ENCODE measurements at places on chromosomes 4 and X. TPM values are rescaled to one million over a fixed set of nuclear protein-coding genes. Genes with fewer than 3 reads are reported as not detected.

ERAS gene
- not detected for total RNA-seq

HSFX1 gene
- total RNA-seq = 0.90 TPM

ITIH6 gene
- total RNA-seq = not detected

RAB9B gene
- 0.29 TPM for total RNA-seq

CTAG2 gene
- not detected for total RNA-seq

ASB9 gene
- 0.18 TPM for total RNA-seq

FAM241A gene
- 1.2 TPM for total RNA-seq

AFF2 gene
- total RNA-seq = 0.40 TPM

TCEANC gene
- 3.8 TPM for total RNA-seq

NEUROG2 gene
- not detected for total RNA-seq

AVPR2 gene
- not detected for total RNA-seq

TRPC5OS gene
- total RNA-seq = not detected

UTP3 gene
- total RNA-seq = 38.7 TPM

DNA sequence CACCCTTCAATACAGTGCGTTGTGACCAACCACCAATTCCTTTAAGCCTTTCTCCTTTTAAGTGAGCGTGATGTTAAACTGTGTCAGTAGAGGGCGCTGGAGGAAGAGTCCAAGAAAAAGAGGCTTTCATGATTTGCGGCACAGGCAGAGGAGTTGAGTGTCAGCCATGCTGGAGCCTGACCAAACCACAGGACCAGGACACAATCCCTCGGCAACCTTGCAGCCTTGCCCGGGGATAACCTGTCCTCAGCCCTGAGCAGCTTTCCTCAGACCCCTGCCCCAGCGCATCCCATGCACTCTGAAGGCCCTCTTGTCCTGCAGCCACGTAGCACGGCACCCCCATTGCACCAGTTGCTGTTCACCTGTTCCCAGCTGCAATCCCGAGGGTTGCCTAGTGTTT, 53.5 kb upstream of the SMIM31 start:
- peaks cover 3% of the 10 kb centered on the region for H3K4me1 ChIP-seq
- H3K36me3 ChIP-seq = no peaks in the 10 kb centered on the region

DNA sequence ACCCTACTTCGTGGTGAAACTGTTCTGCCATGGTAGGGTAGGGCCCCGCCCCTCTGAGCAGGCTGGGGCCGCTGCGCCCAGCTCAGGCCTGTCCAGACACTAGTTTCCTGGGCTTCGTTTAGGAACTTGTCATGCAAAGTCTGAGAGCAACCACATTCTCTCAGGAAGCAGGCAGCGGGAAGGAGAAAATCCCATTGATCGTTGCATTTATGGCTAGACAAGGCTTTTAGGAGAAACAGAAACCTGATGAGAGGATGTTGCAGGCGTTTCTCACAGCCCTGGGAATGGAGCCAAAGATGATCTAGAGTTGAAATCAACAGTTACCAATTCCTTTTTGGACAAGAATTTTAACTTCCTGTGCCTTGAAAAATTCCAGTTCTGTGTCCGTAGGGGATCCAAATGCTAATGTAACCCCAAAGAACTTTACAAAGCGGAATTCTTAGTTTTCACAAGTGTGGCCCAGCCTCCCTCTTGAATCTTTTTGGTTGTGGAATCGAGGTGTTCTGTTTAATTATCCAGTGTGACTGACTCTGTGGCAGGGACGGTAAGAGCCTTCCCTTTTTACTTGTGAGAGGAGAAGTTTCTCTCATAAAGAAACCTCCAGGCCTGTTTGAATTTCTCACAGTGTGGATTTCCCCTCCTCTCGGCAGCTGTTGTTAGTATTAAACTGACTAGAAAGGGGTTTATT, 4.5 kb upstream of the CXCL9 start:
- peaks cover 9% of the 10 kb centered on the region for H3K4me1 ChIP-seq
- DNase-seq = no peak
- H3K4me3 ChIP-seq = no peak overlapping the region
- no peak overlapping the region for H3K27ac ChIP-seq
- H3K36me3 ChIP-seq = no peaks in the 10 kb centered on the region

DNA sequence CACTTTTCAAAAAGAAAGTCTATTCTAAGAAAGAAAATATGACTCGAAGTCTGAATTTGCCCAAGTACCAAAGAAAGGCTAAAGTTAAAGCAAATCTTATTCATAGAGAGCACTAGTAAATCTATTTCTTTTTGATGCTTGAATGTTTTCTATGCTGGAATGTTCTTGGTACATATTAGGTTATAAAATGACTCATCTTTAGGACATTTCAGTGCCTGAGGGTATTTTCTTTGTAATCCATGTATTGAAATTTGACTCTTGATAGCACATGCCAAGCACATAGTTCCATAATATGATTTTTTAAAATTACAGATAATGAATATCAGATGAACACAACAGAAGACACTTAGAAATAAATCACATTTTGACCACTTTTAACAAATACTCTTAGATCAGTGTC, 232.8 kb downstream of the TRIML1 start:
- H3K4me3 ChIP-seq = no peak overlapping the region
- no peak for DNase-seq
- no peak overlapping the region for H3K27ac ChIP-seq

GRCh38 chr4:131613086-131613823, 1535.8 kb upstream of the PCDH10 start:
- H3K27me3 ChIP-seq = no peaks in the 10 kb centered on the region
- H3K36me3 ChIP-seq = no peaks in the 10 kb centered on the region
- no peaks in the 10 kb centered on the region for H3K4me1 ChIP-seq
- DNase-seq = no peak
- no peak overlapping the region for H3K4me3 ChIP-seq
- H3K27ac ChIP-seq = no peak overlapping the region

DNA sequence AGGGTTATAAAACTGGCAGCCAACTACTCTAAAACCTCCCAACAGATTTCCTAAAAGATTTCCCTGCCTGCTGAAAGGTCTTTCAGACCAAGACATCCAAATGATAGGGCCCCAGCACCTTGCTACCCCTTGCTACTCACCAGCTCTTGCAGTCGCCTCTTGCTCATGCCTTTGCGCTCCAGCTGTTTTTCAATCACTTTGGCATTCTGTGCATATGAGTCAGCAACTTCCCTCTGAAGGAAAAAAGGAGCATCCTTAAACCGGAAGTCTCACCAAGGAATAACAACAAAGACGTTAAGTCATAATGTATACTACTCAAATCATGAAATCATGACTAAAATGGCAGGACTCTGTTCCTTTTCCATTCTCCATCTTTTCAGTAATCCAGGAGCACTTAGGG, 24.0 kb downstream of the STEEP1 start:
- no peaks in the 10 kb centered on the region for H3K27me3 ChIP-seq
- no peak for DNase-seq
- peaks cover 6% of the 10 kb centered on the region for H3K36me3 ChIP-seq
- no peak overlapping the region for H3K4me3 ChIP-seq
- peaks cover 7% of the 10 kb centered on the region for H3K4me1 ChIP-seq

GRCh38 chr4:25575611-25576010, 80.0 kb upstream of the SLC34A2 start:
- no peaks in the 10 kb centered on the region for H3K27me3 ChIP-seq
- no peaks in the 10 kb centered on the region for H3K36me3 ChIP-seq
- H3K27ac ChIP-seq = no peak overlapping the region

DNA sequence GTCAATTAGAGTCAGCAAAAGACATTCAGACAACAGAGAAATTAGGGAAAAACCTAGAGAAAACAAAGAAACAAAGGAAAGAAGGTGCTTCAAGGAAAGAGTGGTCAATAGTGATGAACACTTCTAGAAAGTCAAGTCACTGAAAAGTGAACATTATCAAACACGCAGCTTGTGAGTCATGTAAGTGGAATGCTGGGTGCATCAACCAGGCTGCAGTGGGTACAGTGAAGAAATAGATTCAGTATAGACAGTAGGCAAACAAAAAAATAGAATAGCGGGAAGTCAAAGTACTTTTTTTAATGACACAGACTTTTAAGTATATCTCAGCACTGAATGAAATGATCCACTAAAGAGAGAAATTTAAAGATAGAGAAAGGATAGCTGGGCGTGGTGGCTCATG, 245.8 kb downstream of the ARHGAP24 start:
- no peaks in the 10 kb centered on the region for H3K4me1 ChIP-seq
- no peak overlapping the region for H3K4me3 ChIP-seq
- H3K36me3 ChIP-seq = no peaks in the 10 kb centered on the region
- no peaks in the 10 kb centered on the region for H3K27me3 ChIP-seq
- H3K27ac ChIP-seq = no peak overlapping the region

- DNase-seq = no peak
- H3K4me3 ChIP-seq = peak overlapping the region; percentile 45
- H3K27ac ChIP-seq = peak overlapping the region; percentile 60
- H3K36me3 ChIP-seq = peaks cover 6% of the 10 kb centered on the region
These were observed 1.9 kb downstream of the GK start for GRCh38 chrX:30654989-30655607.

DNA sequence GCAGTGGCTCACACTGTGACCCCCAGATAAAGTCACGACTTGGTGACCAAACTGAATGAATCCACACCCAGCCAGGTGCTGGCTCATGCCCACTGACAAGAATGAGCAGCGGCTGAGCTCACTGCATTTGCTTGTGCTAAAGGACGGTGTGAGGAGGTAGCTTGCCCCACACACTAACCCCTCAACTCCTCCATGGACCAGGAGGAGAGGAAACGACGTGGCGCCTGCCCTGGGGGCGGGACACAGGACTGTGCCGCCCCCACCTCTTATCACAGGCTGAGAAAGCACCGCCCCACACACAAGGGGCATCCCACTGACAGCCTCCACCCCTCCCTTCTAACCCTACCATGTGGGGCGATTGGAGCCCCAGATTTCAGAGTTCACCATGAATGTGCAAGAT, 43.0 kb downstream of the ZFYVE28 start:
- no peaks in the 10 kb centered on the region for H3K4me1 ChIP-seq
- H3K27me3 ChIP-seq = peaks cover 3% of the 10 kb centered on the region
- DNase-seq = no peak
- H3K36me3 ChIP-seq = no peaks in the 10 kb centered on the region

GRCh38 chr4:173185847-173186510, 17.4 kb downstream of the GALNT7 start:
- no peak overlapping the region for H3K4me3 ChIP-seq
- DNase-seq = no peak
- no peak overlapping the region for H3K27ac ChIP-seq
- peaks cover 3% of the 10 kb centered on the region for H3K4me1 ChIP-seq
- no peaks in the 10 kb centered on the region for H3K36me3 ChIP-seq
- no peaks in the 10 kb centered on the region for H3K27me3 ChIP-seq

- no peak overlapping the region for H3K27ac ChIP-seq
- DNase-seq = no peak
- H3K27me3 ChIP-seq = no peaks in the 10 kb centered on the region
- H3K4me1 ChIP-seq = no peaks in the 10 kb centered on the region
- H3K4me3 ChIP-seq = no peak overlapping the region
These were observed 184.3 kb upstream of the NUDT6 start for GRCh38 chr4:123106747-123107146.

GRCh38 chrX:109537324-109537665, 651 bp downstream of the NXT2 start:
- no peak for DNase-seq
- H3K27ac ChIP-seq = peak overlapping the region; percentile 98
- H3K27me3 ChIP-seq = peaks cover 4% of the 10 kb centered on the region
- peak overlapping the region; percentile 96 for H3K4me3 ChIP-seq

GRCh38 chr4:19260346-19260745, 991.4 kb upstream of the SLIT2 start:
- no peak overlapping the region for H3K4me3 ChIP-seq
- H3K36me3 ChIP-seq = no peaks in the 10 kb centered on the region
- DNase-seq = no peak
- H3K27ac ChIP-seq = no peak overlapping the region
- no peaks in the 10 kb centered on the region for H3K4me1 ChIP-seq

DNA sequence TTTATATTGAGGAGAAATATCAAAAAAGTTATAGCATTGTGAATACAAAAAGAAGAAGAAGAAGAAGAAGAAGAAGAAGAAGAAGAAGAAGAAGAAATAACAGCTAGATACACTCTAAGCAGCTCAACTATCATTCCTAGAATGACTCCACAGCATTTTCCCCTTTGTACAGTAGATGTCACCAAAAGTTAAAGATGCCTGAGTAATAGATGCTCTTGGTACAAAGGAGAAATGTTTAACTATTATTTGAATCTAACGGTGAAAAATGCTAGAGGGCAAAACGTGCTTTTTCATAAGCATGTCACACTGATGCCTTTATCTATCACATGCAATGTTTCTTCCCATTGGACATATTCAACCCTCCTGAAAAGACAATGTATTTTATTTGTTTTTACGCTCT, 178.4 kb upstream of the GPRIN3 start:
- peaks cover 5% of the 10 kb centered on the region for H3K27me3 ChIP-seq
- no peak overlapping the region for H3K27ac ChIP-seq
- no peaks in the 10 kb centered on the region for H3K4me1 ChIP-seq

GRCh38 chr4:115272594-115272993, 159.2 kb upstream of the NDST4 start:
- H3K4me1 ChIP-seq = peaks cover 19% of the 10 kb centered on the region
- no peak overlapping the region for H3K27ac ChIP-seq
- H3K27me3 ChIP-seq = no peaks in the 10 kb centered on the region
- no peak for DNase-seq
- H3K4me3 ChIP-seq = no peak overlapping the region

- H3K27ac ChIP-seq = no peak overlapping the region
- H3K4me1 ChIP-seq = no peaks in the 10 kb centered on the region
- no peak for DNase-seq
- H3K4me3 ChIP-seq = no peak overlapping the region
- H3K36me3 ChIP-seq = no peaks in the 10 kb centered on the region
These were observed 132.2 kb downstream of the IDS start for GRCh38 chrX:149372866-149373265.

GRCh38 chr4:173280998-173281397, 53.2 kb downstream of the HMGB2 start:
- no peaks in the 10 kb centered on the region for H3K27me3 ChIP-seq
- peaks cover 4% of the 10 kb centered on the region for H3K36me3 ChIP-seq
- no peak overlapping the region for H3K27ac ChIP-seq
- H3K4me3 ChIP-seq = no peak overlapping the region
- no peaks in the 10 kb centered on the region for H3K4me1 ChIP-seq

DNA sequence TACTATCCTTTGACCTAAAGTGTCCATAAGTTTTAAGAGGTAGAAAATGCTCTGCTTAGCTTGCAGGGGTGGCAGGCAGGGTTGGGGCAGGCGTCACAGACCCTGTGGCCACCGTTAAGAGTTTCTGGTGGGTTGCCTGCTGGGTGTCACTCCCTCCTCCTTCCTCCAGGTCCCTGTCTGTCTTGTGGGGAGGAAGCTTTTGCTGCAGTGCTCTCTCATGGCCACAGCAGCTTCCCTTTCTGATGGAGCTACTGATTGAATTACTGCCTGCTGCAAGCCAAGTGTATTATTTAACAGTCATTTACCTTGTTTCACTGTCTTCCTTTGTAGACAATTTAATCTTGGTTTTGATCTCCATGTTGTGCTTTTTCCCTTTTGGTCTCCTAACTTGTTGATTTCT, 384.6 kb downstream of the IDS start:
- H3K36me3 ChIP-seq = no peaks in the 10 kb centered on the region
- H3K4me3 ChIP-seq = no peak overlapping the region
- no peak overlapping the region for H3K27ac ChIP-seq
- H3K4me1 ChIP-seq = no peaks in the 10 kb centered on the region
- no peak for DNase-seq

DNA sequence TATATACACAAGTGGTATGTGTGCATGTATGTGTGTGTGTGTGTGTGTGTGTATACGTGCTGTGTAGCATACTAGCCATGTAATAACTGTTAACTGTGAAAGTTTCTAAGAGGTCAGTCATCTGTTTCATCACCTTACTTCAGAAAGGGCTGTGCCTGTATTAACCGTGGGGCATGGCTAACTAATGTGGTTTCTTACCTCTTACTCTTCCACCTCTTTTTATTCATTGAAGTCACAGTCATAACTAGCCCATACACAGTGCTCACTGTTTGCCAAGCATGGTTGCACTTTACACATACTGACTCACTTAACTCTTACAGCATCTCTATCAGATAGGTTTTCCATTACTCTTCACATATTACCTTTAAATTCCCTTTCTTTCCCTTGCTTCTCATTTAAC, 23.7 kb upstream of the LRAT start:
- no peak overlapping the region for H3K27ac ChIP-seq
- DNase-seq = no peak
- H3K27me3 ChIP-seq = peaks cover 7% of the 10 kb centered on the region
- H3K4me3 ChIP-seq = no peak overlapping the region
- H3K4me1 ChIP-seq = peaks cover 5% of the 10 kb centered on the region
